ENCODE measurements at places on chromosomes 1 and 21. TPM values are rescaled to one million over a fixed set of nuclear protein-coding genes. Genes with fewer than 3 reads are reported as not detected.

The RNF2 gene
- 17.0 TPM for total RNA-seq

The AMIGO1 gene
- total RNA-seq, result 9.1 TPM

The NPHS2 gene
- not detected for total RNA-seq

The PLPPR4 gene
- total RNA-seq, result 1.7 TPM

The CD55 gene
- total RNA-seq, result 356 TPM

The FAM78B gene
- 0.95 TPM for total RNA-seq

The WDR64 gene
- total RNA-seq, result not detected

The RNU1-4 gene
- total RNA-seq, result 6,803 TPM

The CLIC6 gene
- 23.5 TPM for total RNA-seq

- H3K27me3 ChIP-seq, result no peaks in the 10 kb centered on the region
- H3K36me3 ChIP-seq, result no peaks in the 10 kb centered on the region
- H3K4me1 ChIP-seq, result no peaks in the 10 kb centered on the region
- no peak overlapping the region for H3K4me3 ChIP-seq
- no peak for DNase-seq
- no peak overlapping the region for H3K27ac ChIP-seq
Observed at GRCh38 chr1:85116856-85117255, 68.6 kb upstream of the MCOLN3 start.

DNA sequence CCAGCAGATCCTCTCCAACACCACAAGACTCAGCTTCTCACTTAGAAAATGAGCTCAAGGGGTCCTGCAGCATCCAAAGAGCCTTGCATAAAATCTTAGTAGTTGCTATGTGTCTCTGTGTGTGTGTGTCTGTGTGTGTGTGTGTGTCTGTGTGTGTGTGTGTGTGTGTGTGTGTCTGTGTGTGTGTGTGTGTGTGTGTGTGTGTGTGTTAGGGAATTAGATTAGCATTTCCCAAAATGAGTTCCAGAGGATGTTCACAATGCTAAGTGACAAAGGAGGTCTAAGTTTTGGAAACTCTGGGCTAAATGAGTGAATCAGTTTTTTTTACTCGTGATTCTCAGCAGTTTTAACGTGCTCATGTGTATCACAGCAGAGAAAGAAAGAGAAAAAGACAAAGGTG, 30.5 kb downstream of the TNNT2 start:
- no peaks in the 10 kb centered on the region for H3K27me3 ChIP-seq
- DNase-seq, result no peak
- no peaks in the 10 kb centered on the region for H3K36me3 ChIP-seq
- no peak overlapping the region for H3K4me3 ChIP-seq

DNA sequence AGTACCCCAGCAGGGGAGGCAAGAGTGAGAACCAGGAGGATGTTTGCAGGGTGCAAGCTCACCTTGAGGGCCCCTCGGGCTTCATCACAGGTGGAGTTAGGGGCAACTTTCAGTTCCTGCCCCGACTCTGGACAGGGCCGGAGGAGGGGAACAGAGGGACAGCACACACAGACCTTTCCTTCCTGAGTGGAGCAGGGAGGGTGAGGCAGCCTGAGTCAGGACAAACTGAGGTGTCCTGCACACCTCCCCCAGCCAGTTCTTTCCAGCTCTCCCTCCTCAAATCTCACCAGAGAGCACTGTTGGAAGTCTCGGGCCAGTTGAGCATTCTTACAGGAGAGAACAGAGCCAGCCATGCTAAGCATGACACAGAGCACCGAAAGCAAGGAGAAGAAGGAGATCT, 1.5 kb downstream of the ENTREP3 start:
- H3K27me3 ChIP-seq, result no peaks in the 10 kb centered on the region
- H3K36me3 ChIP-seq, result peaks cover 22% of the 10 kb centered on the region
- H3K4me3 ChIP-seq, result peak overlapping the region; percentile 82
- DNase-seq, result no peak
- H3K4me1 ChIP-seq, result peaks cover 34% of the 10 kb centered on the region

DNA sequence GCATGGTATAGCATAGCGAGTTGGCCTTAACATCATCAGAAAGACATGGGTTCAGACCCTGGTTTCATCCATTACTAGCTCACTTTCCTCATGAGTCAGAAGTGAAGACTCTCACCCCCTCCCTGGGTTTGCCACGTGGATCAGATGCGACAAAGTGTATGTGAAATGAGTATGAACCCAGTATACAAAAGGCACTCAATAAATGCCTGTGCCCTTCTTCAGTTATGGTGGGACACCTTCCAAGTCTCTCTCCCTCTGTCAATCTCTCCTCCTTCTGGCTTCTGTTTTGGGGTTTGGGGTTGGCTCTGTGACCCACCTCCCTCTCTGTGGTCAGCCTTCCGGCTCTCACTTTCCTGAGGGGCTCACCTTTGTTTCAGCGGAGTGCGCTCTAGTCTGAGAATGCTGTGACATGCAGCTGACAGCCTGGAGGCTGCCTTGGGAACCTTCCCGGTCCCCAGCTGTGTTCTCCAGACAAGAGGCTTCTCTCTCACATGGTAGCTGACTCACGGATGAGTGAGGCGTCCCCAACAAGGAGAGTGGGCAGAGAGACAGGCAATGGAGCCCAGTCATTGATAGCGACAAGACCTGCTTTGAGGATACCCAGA, 155.0 kb upstream of the EDN2 start:
- H3K27me3 ChIP-seq, result no peaks in the 10 kb centered on the region
- H3K27ac ChIP-seq, result no peak overlapping the region
- H3K4me3 ChIP-seq, result no peak overlapping the region
- H3K36me3 ChIP-seq, result no peaks in the 10 kb centered on the region
- H3K4me1 ChIP-seq, result no peaks in the 10 kb centered on the region
- no peak for DNase-seq

GRCh38 chr1:227902641-227902990, 45.1 kb downstream of the WNT9A start:
- no peak overlapping the region for H3K27ac ChIP-seq
- no peak overlapping the region for H3K4me3 ChIP-seq
- H3K4me1 ChIP-seq, result no peaks in the 10 kb centered on the region
- no peaks in the 10 kb centered on the region for H3K36me3 ChIP-seq

GRCh38 chr1:53166912-53167311, 24.5 kb upstream of the SLC1A7 start:
- DNase-seq, result no peak
- H3K36me3 ChIP-seq, result no peaks in the 10 kb centered on the region
- H3K27me3 ChIP-seq, result no peaks in the 10 kb centered on the region
- no peak overlapping the region for H3K4me3 ChIP-seq
- H3K4me1 ChIP-seq, result peaks cover under 1% of the 10 kb centered on the region

DNA sequence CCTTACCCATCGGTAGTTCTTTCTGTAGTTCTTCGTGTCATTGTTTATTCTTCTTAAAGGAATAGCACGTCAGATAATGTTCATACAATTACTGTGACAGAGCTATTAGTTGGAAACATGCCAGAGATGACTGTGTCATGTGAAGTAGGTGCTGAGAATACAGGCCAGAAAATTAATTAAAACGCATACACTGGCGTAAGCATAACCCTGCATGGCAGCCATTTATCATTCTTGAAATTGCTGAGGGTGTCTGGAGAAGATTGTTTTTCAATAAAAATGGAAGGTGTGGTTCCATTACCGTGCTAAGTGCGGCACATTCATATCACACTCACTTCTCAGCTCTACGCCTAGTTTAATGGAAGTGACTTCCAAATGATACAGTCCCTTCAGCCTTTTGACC, 7.8 kb downstream of the ETS2 start:
- H3K4me3 ChIP-seq, result peak overlapping the region; percentile 82
- H3K27ac ChIP-seq, result peak overlapping the region; percentile 98
- H3K36me3 ChIP-seq, result peaks cover 97% of the 10 kb centered on the region
- DNase-seq, result no peak

DNA sequence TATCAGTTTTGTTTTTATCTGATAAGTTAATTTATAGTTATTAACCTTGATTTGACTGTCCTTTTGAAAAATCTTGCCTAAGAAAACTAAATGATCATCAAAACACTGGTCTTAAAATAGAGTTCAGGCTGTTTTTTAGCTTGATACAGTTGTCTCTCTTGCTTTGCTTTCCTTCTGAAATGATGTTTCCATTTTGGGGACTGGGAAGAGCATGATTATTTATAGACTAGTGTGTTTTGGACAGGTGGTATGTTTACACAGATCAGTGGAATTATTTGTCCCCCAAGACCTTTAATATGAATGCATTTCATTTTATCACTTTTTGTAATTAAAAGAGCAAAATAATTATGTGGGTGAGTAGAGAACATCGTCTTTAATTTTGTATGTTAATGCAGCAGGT, 90.8 kb downstream of the XPR1 start:
- no peak overlapping the region for H3K27ac ChIP-seq
- H3K36me3 ChIP-seq, result no peaks in the 10 kb centered on the region
- no peaks in the 10 kb centered on the region for H3K27me3 ChIP-seq
- no peak for DNase-seq

DNA sequence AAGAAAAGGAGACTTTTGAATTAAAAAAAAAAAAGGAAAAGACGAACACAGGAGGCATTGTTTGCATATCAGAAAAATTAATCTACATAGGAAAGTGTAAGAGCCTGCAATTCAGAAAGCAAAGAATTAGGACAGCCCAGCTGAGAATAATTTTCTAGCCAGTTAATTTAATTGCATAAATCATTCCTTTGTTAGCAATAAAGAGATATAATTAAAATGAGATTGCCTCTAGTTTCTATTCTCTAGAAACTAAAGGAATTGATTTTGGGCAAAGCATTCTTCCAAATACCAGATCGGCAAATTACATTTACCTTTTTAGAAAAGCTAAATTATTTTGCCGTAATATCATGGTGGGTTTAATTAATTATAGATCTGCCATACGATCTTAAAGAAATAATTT, 46.0 kb downstream of the NUF2 start:
- no peak for DNase-seq
- no peaks in the 10 kb centered on the region for H3K4me1 ChIP-seq
- no peaks in the 10 kb centered on the region for H3K27me3 ChIP-seq
- H3K36me3 ChIP-seq, result no peaks in the 10 kb centered on the region

- H3K36me3 ChIP-seq, result no peaks in the 10 kb centered on the region
- no peak overlapping the region for H3K4me3 ChIP-seq
- no peak for DNase-seq
- H3K27me3 ChIP-seq, result no peaks in the 10 kb centered on the region
- no peaks in the 10 kb centered on the region for H3K4me1 ChIP-seq
Observed at GRCh38 chr21:14548779-14549178, 2.7 kb upstream of the SAMSN1 start.

DNA sequence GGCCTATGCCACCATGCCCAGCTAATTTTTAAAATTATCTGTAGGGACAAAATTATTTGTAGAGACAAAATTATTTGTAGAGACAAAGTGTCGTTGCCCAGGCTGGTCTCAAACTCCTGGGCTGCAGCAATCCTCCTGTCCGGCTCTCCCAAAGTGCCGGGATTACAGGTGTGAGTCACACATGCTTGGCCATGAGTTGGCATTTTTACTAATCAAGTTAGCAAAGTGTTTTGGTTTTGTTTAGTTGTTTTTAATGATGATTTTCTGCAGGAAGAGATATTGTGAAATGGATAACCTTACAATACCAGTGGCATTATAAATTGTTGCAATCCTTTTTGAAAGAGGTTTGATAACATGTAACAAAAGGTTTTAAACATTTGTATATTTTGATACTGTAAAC, 65.3 kb upstream of the MAGI3 start:
- H3K27ac ChIP-seq, result no peak overlapping the region
- H3K4me1 ChIP-seq, result no peaks in the 10 kb centered on the region
- H3K27me3 ChIP-seq, result no peaks in the 10 kb centered on the region
- no peaks in the 10 kb centered on the region for H3K36me3 ChIP-seq
- H3K4me3 ChIP-seq, result no peak overlapping the region

DNA sequence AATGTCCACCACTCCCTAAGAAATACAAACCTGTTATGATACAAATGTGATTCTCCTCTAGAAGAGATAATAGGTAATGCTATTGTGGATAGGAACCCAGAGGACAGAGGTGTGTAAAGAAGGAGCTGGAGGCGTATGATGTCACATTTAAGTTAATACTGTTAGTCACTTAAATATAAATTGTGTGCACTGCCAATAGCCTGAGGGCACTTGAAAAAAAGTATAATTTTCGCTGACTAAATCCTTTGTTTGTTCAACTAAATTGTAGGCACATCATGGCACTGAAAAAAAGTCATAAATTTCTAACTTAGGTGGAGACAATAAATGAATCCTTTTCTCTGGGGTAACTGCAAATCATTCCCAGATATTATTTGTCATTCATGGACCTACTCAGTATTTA, 4.4 kb downstream of the RCSD1 start:
- H3K27ac ChIP-seq, result no peak overlapping the region
- H3K27me3 ChIP-seq, result no peaks in the 10 kb centered on the region
- H3K36me3 ChIP-seq, result peaks cover 4% of the 10 kb centered on the region
- DNase-seq, result no peak
- peaks cover 46% of the 10 kb centered on the region for H3K4me1 ChIP-seq

- no peak overlapping the region for H3K27ac ChIP-seq
- DNase-seq, result no peak
- no peaks in the 10 kb centered on the region for H3K4me1 ChIP-seq
- no peak overlapping the region for H3K4me3 ChIP-seq
- H3K27me3 ChIP-seq, result peaks cover 4% of the 10 kb centered on the region
Observed at GRCh38 chr1:153434746-153435455, 18.6 kb downstream of the S100A7A start.

GRCh38 chr1:111948209-111949171, 41.0 kb downstream of the KCND3 start:
- no peak overlapping the region for H3K27ac ChIP-seq
- no peaks in the 10 kb centered on the region for H3K36me3 ChIP-seq
- no peak for DNase-seq
- H3K4me3 ChIP-seq, result no peak overlapping the region
- no peaks in the 10 kb centered on the region for H3K4me1 ChIP-seq

- peaks cover 43% of the 10 kb centered on the region for H3K36me3 ChIP-seq
- no peak overlapping the region for H3K4me3 ChIP-seq
- no peak for DNase-seq
- H3K4me1 ChIP-seq, result no peaks in the 10 kb centered on the region
Observed at GRCh38 chr1:46011121-46011695, 121.2 kb downstream of the PIK3R3 start.

DNA sequence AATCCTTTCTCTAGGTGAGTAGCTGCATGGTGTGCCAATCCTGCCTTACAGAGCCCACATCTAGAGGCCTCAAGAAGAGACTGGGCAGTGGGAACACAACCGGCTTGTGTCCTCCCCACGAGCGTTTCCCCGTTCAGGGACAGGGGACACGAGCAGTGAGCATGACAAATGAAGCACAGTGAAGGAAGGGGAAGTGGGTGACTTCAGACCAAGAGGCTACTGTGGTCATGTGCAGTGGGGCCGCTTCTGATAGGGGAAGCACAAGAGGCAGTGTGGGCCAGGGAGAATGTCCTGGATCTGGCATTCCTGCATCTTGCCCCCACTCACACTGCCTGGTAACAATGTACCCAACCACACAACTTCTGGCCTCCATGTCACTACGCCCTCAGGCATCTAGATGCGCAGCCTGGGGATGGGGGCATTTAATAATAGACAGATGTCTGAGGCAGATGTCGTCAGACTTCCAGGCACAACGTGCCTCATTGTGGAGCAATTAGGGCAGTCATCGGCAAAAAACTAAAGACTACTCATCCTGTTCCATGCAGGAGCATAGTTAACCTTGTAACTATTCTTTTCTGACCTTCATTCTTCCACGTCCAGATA, 155.6 kb upstream of the NBPF11 start:
- H3K36me3 ChIP-seq, result no peaks in the 10 kb centered on the region
- H3K27me3 ChIP-seq, result peaks cover 65% of the 10 kb centered on the region
- no peak overlapping the region for H3K4me3 ChIP-seq
- DNase-seq, result peak; percentile 68
- peaks cover 10% of the 10 kb centered on the region for H3K4me1 ChIP-seq

- H3K27me3 ChIP-seq, result no peaks in the 10 kb centered on the region
- DNase-seq, result no peak
- no peaks in the 10 kb centered on the region for H3K36me3 ChIP-seq
- H3K4me3 ChIP-seq, result no peak overlapping the region
- peaks cover 24% of the 10 kb centered on the region for H3K4me1 ChIP-seq
Observed at GRCh38 chr1:174165471-174166137, 6.3 kb downstream of the RABGAP1L start.

Data from lower lobe of right lung (tissue), 2 donors.